ENCODE measurements at places on chromosomes 11 and 22.

- no peak for DNase-seq
Observed at GRCh38 chr22:30685178-30685577, 9.5 kb upstream of the OSBP2 start.

GRCh38 chr11:108786281-108786990, 121.6 kb downstream of the DDX10 start:
- no peak for DNase-seq

GRCh38 chr11:89293965-89294679, 116.4 kb downstream of the TYR start:
- no peak for DNase-seq

GRCh38 chr11:71086687-71087258, 165.6 kb downstream of the SHANK2 start:
- DNase-seq, result no peak

DNA sequence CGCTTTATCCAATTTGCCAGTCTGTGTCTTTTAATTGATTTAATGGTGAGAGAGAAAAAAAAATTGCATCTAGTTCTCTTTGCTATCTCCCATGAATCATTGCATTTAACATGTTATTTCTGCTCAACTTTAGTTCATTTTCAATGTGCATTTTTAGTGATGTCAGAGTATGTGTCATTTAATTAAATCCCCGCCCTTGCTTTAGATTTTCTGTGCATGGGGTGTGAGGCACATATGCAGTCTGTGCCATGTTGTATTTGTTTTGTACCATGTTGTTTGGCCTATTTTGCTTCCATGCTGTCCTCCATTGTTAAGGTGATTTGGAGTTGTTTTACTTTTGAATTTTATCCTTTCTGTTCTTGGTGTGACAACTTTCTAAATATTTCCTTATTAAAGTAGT, 8.3 kb upstream of the NCR3LG1 start:
- DNase-seq, result no peak

DNA sequence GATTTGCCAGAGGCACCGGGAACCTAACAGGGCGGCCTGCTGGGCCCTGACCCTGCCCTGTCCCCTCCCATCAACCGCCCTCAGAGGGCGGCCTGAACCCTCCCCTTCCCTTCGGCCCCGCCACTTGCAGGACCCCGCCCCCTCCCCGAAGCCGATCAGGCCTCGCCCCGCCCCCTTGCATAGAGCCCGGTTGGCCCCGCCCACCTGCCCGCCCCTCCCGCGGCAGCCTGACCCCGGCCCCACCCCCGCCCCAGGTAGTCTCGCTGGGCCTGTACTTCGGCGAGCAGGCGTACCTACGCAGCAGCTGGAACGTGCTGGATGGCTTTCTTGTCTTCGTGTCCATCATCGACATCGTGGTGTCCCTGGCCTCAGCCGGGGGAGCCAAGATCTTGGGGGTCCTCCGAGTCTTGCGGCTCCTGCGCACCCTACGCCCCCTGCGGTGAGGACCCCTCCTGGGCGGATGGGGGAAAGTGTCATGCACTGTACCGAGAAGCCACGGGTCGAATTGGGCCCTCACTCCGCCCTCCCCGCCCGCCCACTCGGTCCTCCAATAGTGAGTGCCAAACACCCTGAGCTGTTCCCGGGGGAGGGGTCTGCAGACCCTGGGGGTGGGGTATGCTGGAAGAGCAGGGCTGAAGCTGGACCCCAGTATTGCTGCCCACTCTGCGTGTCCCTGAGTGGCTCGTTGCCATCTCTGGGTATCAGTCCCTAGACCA, 94.1 kb downstream of the CACNA1I start:
- DNase-seq, result no peak

DNA sequence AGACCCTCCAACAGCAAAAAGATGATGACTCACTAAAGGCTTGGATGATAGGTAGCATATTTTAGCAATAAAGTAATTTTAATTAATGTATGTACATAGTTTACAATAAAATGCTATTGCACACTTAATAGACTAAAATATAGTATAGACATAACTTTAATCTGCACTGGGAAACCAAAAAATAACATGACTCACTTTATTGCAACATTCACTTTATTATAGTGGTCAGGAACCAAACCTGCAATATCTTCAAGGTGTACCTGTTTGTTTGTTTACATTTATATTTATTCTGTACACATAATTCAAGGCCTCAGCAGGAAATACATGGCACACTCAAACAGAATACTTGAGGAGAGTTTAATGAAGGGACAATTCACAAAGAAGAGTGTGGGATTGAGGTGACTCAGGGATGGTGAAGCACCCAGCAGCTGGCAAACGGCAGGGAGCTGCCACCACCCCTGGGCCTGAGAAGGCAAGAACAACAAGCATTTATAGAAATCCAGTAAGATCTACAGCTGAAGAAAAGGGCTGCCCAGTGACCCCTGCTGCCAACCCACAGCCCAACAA, 51.5 kb upstream of the POU2AF2 start:
- no peak for DNase-seq

DNA sequence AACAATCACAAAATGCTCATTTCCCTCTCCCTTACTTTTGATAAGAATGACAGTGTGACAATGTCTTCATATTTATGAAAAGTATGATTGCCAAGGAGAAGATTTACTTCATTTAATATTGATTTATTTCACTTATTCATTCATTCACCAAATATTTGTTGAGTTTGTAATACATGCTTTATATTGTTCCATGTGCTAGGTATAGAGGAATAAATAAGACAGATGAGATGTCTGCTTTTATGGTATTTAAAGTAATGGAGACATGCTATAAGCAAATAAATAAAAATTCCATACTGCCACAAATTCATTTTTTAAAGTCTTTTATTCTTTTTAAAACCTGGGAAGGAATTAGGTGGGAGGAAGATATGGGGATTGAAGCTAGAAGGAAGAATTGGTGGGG, 289.4 kb downstream of the GUCY1A2 start:
- no peak for DNase-seq

DNA sequence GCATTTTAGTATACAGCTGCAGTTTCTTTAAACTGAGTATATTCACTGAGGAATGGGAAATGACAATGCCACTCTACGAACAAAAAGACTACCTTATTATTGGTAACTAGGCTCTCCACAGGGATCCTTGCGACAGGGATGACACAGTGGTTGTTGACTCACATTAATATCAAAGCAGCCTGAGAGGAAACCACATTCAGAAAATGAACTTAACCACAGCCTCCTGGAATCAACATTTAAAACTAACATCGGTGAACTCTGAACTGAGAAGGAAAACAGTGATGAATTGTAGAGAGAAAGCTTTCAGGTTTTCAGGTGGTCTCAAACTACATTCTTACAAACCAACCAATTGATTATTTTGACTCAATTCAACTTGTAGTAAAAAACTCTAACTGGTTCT, 90.3 kb upstream of the MTMR2 start:
- no peak for DNase-seq

- DNase-seq, result no peak
Observed at GRCh38 chr11:36141196-36141953, 147.8 kb downstream of the COMMD9 start.

GRCh38 chr11:18615628-18616392, 16.2 kb downstream of the MISFA start:
- no peak for DNase-seq

- DNase-seq, result no peak
Observed at GRCh38 chr11:7793233-7793632, 3.5 kb downstream of the OR5P2 start.

DNA sequence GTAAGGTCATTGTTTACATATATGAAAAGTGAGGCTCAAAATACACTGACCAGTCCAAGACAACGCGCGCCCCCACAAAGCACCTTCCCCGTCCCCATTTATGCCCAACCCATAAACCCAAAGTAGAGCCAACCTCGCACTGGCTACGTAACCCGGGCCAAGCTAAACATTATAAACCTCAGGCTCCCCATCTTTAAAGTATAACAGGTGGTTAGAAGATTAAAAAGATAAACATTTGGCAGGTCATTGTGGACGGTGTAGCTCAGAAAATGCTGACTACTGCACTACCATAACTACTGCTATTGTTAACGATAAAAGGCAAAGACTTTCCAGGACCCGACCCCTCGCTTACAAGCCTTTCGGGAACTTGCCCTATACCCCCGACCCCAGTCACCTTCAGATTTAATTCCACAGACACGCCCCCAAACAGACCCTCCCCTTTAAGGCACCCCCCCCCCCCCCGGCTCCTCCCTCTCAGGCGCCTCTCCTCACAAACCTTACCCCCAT, 470 bp downstream of the NUMA1 start:
- DNase-seq, result no peak

- no peak for DNase-seq
Observed at GRCh38 chr11:120067438-120068113, 70.3 kb downstream of the TRIM29 start.

- no peak for DNase-seq
Observed at GRCh38 chr11:134915212-134915611, 503.2 kb upstream of the B3GAT1 start.

GRCh38 chr11:59216641-59217564, 4.2 kb upstream of the MPEG1 start:
- DNase-seq, result no peak

DNA sequence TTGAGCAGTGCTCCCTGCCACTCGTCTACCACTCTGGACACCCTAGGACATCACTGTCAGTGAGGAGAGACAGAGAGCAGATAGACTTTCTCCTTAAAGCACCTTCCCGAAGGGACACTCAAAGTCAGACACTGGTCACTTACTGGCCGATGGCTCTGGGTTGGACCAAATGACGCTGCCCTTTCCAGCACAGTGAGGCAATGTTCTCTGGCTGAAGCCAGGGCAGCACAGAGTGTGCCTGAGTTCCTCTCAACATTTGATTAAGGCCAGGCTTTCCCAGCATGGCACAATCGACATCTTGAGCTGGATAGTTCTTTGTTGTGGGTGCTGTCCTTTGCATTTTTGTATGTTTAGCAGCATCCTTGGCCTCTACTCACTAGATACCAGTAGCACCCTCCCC, 206.2 kb downstream of the CSNK2A3 start:
- DNase-seq, result no peak

- DNase-seq, result peak; percentile 25
Observed at GRCh38 chr22:31556627-31557203, 60.4 kb downstream of the SFI1 start.

DNA sequence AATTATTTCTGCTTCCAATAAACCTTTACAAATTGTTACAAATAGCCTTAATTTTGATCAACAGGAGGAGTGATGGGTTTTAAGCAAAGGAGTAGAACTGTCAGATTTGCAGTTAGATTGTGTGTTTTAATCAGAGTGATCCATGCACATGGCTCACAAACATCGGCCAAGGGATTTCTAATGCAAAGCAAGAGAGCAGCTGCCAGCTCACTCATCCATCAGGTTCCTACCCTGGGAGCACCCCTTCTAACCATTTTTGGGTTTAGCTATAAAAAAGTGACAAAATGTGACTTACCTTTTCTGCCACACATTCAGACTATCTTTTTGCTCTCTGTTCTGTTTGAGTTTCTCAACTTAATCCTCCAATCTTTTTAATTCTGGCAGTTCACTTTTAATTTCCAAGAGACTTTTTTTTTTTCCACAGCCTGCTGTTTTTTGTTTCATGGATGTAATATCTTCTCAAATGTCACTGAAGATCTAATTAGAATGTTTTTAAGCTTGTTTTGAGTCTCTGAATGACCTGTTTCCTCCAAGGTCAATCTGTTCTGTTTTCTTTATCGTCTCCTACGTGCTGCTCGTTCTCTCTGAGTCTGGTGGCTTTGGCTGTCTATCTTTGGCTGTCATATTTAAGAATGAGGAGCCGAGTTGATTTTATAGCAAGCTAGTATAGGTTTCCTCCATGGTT, 6.0 kb downstream of the IZUMO1R start:
- DNase-seq, result no peak

- no peak for DNase-seq
Observed at GRCh38 chr11:7303146-7303545, 51.4 kb downstream of the SYT9 start.

DNA sequence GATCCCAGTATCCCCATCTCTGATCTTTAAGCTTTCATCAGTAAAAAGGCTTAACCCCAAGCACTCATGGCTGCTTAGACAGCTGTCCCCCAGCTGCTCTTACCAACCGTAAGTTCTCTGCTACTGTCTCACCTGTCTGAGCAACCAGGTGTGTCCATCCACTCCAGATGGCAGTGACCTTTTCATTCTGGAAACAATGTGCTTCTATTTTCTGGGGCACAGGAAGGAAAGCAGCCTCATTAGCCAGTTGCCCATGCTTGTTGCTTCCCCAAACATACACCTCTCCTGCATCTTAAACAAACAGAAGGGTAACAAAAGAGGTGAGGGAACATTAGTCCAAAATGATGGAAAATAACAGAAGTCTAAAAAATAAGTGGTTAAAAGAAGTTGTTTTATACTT, 24.4 kb downstream of the SERGEF start:
- no peak for DNase-seq

- DNase-seq, result no peak
Observed at GRCh38 chr22:43085658-43086606, 3.3 kb downstream of the TTLL1 start.

- no peak for DNase-seq
Observed at GRCh38 chr11:103730131-103730940, 306.1 kb upstream of the DDI1 start.
